Glutamatergic neuron (in vitro differentiated cells): ENCODE measurements at places on chromosomes 2 and 18. TPM values are rescaled to one million over a fixed set of nuclear protein-coding genes. Genes with fewer than 3 reads are reported as not detected.
A peak's percentile ranks its signal among the peaks of the same experiment; 100 is the strongest.

The ITGB1BP1 gene
- 62.7 TPM for total RNA-seq

DNA sequence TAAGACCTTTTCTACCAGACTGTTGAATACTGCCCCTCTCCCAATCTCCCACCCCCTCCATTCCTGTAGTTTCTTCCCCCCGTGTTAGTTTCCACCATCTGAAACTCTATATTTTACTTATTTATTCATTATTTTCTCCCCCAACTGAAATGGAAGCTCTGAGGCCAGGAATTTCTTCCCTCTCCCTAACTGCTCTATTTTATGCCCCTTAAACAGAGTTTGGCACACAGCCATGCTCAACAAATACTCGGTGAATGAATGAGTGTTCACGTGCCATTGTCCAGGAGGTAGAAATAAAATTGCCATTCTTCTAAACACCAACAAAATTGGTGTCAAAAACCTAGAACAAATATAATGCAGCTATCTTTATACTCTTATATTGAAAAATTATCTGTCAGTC is 5.6 kb downstream of the ITGB1BP1 start:
- DNase-seq: no peak

The E2F6 gene
- total RNA-seq: 22.1 TPM

GRCh38 chr18:55328301-55328700 is 259.7 kb downstream of the TCF4 start:
- DNase-seq: no peak

DNA sequence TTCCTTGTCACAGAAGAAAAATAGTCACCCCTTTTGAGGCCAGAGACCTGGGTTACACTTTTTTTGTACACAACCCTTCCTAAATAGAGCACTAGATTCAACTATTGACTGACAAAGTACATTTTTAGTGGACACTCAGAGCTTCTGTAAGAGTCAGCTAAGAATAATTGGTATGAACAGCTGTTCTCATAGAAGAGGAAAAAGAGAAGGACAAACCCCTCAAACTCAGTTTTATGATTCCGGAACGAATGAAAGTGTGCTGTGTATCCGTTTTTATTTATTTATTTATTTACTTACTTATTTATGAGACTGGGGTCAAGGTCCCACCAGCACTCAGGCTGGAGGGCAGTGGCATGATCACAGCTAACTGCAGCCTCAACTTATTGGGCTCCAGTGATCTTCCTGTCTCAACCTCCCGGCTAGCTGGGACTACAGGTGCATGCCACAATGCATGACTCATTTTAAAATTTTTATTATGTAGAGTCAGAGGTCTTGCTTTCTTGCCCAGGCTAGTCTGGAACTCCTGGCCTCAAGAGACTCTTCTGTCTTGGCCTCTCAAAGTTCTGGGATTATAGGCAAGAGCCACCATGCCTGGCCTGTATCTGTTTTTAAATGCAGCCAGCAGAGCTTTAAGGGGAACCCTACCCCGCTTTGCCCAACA is 36.0 kb upstream of the FZD5 start:
- no peak for DNase-seq

The RNF149 gene
- 26.9 TPM for total RNA-seq

- DNase-seq: no peak
Measured at GRCh38 chr2:24461685-24462084, 29.4 kb upstream of the NCOA1 start.

DNA sequence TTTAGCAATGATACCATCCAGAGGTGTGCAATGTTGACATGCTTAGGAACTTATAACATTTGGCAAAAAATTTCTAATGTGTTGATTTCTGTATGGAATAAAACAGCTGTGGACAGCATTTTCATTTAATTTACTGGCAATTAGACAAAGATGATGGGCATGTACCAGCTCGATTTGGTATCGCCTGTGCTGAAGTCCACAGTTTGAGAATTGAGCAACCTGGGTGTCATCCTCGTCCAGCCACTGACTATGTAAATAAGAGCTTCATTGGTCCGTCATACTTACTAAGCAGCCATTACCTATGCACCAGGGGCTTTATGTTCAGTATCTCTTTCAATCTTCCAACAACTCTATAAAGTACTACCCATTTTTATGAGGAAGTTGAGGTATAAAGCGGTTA is 24.6 kb upstream of the ACAA2 start:
- no peak for DNase-seq

- peak; percentile 74 for DNase-seq
Measured at GRCh38 chr2:96832754-96833507, 10.9 kb downstream of the ANKRD23 start.

DNA sequence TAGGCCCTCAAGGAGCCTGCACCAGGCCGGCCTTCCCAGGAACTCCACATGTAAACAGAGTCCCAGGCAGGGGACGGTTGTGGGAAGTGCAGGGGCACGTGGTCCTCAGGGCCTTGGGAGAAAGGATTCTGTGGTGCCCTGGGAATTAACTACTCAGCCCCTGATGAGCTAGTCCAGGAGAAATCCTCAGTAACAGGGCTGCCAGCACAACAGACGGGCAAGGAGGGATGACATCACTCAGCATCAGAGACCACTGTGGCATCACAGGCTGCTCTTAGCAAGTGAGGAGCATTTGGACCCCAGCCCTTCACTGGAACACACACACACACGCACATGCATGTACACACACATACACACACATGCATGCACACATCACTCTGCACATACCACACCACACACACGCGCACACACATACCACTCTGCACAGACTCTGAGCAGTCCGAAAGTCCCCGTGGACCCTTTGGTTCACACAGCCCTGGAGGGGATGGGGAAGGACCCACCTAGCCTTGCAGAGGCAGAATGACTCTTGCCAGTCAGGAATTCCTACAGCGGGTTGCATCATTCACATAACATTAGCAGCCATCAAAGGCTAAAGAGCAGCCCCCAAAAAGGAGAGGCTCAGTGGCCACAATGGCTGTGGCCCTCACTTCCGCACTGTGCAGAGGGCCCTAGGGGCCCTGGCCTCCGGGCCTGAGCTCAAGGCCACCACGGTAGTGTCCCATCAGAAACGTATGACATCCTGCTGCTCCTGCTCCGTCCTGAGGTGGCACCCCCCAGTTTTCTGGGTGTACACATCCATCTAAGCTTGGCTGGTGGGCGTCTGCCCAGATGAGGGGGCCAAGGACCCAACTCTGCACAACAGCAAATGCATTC is 1.9 kb upstream of the NMUR1 start:
- no peak for DNase-seq

GRCh38 chr2:199707593-199708185 is 143.3 kb downstream of the FTCDNL1 start:
- DNase-seq: no peak

The MZT2B gene
- 172 TPM for total RNA-seq

DNA sequence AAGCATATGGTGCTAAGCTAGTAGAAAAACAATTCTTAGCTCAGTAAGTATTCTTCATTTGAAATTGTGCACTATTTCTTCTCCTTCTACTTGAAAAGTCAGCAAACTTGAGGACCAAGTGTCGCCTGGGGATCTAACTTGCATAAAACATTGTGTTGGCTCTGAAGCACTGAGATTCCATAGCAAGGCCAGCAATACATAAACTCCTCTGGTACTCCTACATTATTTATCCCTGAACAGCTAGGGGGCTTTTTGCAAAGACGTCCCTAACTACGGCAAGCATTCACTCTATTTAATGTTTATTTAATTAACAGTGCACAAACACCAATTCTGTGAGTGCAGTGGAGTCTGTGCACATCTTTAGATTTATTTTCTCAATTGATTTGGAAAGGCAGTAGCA is 392.2 kb downstream of the ERBB4 start:
- no peak for DNase-seq

GRCh38 chr2:227772197-227772661 is 26.5 kb downstream of the SCYGR8 start:
- no peak for DNase-seq

- no peak for DNase-seq
Measured at GRCh38 chr2:231152800-231153557, 28.1 kb upstream of the HTR2B start.

DNA sequence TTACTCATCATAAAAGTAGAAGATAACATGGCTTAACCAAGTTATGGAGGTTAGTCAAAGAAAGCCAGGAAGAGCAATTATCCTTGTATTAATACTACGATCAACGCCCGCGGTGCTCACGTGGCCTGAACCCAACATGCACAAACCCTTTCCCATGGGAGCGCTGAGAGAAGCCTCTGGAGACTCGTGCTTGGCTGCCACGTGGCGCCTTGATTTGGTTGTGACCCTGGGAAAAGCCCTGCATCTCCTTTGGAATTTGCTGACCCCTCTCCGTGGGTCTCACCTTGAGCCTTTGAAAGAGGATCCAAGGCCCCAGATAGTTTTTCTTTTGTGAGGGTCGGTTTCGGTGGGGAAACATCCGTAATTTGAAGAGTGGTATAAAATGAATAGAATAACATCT is 255.6 kb downstream of the DCDC2C start:
- DNase-seq: no peak

GRCh38 chr2:159902722-159903121 is 104.7 kb upstream of the CD302 start:
- no peak for DNase-seq

The TLX2 gene
- total RNA-seq: 21.2 TPM

GRCh38 chr18:46429649-46430224 is 227.3 kb downstream of the LOXHD1 start:
- DNase-seq: no peak

DNA sequence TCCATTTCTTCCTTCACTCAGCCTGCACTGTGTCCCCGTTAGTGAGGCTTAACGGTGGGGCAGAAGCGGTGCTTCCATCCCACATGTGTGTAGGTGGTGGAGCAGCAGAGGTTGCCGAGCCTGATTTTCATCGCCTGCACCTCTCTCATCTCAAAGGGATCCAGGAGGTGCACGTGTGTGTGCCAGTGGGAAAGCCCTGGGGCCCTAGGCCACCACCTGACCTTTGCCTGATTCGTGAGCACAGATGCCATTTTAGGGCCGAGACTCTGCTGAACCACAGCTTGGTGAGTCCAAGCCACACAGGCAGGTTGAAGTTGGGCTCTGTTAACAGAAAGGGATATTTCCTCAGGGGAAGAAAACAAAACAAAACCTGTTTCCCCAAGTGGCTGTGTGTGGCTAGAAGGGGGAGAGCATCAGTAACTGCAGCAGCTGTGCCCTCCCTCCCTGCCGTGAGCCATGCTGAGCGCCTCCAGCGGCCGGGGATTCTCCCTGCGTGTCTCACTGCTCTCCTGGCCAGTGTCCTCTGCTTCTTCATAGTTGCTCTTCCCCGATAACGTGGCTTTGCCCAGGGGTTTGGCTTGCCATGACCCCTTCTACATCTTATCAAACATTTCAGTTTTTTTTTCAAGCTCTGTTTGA is 81.5 kb downstream of the MAPRE2 start:
- peak; percentile 88 for DNase-seq

DNA sequence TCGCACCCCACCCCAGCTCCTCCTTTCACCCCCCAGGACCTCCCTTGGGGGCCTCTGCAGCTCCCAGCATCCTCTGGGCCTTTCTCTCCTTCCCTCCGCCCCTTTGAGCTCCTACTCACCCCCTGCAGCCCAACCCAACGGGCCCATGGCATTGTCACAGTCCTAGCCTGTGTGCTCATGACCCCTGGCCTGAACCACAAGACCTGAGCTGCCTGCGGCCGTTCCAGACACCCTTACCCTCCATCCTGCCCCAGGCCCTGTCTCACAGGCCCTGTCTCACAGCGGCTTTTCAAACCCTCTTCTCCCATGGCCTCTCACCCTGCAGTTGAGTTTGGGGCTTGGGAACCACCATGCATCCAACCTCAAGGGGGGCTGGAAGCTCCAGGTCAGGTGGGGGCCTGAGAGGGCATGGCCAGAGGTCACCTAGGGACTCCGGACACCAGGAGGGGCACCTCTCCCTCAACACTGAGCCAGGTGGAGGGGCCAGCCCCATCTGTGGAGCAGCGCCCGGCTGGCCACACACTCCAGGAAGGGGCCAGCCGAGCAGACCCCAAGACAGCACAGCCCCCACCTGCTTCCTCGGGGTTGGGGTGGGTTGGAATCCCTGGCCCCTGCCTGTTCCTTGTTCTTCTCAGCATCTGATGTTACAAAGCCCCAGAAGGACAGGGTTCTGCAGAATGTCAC is 6.9 kb downstream of the MAB21L4 start:
- peak; percentile 8 for DNase-seq

GRCh38 chr2:201709747-201710146 is 11.3 kb upstream of the MPP4 start:
- DNase-seq: no peak

The PIEZO2 gene
- total RNA-seq: 50.1 TPM

GRCh38 chr2:145551686-145552085 is 1031.8 kb upstream of the ZEB2 start:
- no peak for DNase-seq

DNA sequence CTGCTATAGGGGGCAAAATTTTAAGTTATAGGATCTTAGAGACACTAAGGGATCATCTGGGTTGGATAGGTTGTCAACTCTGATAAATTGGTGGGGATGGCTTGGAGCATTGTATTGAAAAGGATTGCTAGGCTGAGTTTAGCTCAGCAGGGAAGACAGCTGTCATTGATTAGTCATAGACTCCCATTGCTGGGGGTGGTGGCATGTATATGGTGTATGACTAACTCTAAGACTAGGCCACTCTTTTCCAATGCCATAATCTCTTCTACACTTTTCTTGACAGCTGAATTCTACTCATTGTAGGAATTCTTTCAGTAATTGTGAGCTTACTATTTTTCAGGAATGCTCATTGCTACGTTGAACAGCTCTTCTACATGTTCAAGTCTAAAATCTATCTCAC is 81.3 kb upstream of the PELI1 start:
- DNase-seq: no peak

The ANKRD30BL gene
- total RNA-seq: 0.29 TPM

The CRYBA2 gene
- 0.49 TPM for total RNA-seq

DNA sequence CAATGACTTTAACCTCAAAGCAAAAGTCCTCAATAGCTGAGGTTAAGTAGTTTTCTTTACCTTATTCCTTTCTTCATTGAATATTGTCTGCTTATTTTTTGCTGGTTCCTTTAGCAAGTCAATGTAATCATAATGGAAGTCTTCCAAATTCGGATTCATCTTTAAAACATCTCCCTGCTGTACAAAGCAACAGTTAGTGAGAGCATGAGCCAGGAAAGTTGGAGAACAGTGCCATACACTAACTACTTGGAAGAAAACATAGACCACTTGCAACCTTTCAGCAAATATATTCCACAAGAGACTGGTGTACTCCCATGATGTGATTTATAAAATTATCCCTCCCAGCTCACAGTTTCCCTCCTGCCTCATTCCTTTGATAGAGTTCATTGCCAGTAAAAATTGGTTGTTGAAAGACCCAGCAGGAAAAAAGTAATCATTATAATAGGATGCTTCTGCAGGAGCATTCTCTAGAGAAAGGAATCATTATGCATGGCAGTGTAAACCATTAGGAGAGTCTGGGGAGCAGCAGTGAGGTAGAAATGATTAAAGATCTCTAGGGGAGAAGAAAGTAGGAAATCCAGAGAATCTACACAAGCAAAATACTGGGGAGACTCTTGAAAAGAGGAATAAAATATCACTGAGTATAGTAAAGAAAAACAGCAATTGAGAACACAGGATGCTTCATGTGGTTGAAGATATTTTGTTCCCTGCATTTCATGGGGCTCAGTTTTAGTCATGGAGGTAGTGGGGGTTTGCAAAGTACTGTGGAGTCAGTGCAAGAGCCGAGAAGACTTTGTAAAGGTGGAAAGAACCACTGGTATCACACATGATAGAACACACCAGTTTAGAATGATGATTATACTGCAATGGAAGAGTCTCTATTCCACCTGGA is 38.6 kb upstream of the TTN start:
- no peak for DNase-seq

The TSGA10 gene
- 3.8 TPM for total RNA-seq

GRCh38 chr18:8741117-8741516 is 35.8 kb downstream of the MTCL1 start:
- DNase-seq: no peak

GRCh38 chr2:72092111-72092510 is 55.6 kb downstream of the CYP26B1 start:
- no peak for DNase-seq

- no peak for DNase-seq
Measured at GRCh38 chr2:179764710-179765109, 96.7 kb downstream of the ZNF385B start.
